ENCODE measurements at places on chromosomes 16 and 17. TPM values are rescaled to one million over a fixed set of nuclear protein-coding genes. Genes with fewer than 3 reads are reported as not detected.

DNA sequence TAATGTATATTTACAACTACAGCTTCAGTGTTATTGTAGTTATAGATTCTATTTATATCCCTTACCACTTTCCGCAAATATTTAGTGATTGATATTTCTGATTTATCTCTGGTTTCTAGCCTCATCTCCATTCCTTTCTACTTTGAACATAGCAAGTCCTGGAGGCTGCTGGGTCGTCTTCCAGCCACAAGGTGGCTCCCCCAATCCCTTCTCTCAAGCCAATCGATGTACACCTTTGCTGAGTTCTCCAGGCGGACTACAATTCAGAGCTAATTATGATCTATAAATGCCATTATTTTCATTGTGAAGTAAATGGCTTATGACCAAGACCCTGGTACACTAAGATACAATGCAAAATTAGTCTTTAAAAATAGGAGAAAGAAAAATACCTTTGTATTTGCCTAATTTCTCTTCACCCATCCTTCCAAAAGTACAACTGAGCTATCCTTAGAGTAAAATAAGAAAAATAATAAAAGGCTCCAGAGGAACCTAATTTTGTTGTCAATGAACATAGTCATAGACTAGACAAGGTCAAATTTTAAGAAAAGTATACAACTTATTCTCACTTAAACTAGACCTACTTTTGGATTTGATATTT, 122.1 kb downstream of the SKAP1 start:
- DNase-seq: no peak

DNA sequence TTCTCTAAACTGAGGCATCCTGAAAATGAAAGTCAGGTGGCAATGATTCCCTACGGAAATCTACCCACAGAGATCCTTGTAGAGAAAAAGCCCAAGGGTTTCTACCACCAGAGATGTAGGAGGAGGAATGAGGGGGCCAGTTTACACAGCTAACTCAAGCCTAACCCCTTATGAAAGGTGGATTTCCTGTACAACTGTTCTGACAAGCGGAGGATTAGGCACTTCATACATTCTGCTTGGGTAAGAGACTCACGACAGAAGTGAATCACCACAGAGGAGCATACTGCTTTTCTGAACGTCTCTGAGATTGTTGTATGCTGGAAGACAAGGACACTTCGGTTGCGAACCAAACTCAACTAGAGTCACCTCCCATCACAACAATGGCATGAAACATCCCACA, 72.7 kb downstream of the SMG6 start:
- no peak for DNase-seq

DNA sequence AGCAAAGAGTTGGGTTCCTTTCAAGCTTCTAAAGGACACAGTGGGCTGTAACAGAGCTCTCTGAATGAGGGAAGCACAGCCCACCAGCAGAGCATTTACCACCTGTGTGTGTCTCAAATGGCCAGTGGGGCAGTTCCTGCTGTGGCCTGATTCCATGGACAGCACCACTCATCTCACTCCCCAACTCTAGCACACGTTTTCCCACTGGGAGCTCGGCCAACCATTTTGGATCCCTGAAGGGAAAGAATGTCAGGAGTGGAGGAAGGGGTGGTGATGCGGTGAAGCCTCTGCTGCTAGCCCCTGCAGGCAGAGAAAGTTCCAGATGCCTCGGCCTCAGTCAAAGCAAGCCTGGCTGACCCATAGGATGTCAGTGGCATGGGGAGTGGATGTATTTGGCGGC, 86.6 kb downstream of the PLXDC1 start:
- DNase-seq: no peak

The INCA1 gene
- 7.9 TPM for polyA plus RNA-seq

DNA sequence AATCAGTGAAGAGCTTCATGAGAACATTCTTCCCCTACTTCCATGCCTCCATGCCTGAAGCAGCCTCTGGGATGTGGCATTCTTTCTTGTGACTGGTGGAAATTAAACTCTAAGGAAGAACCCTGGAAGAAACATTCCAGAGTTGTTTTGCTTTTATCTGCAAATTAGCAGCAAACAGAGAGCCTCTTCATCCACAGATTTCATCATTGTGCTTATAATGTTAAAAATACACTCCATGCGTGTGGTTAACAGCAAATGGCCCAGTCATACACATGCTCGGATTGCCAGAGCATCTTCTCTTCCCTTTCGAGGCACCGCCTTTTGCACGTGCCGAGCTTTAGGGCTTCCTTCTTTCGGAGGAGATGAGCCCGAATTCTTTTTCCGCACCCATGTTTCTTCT, 411.3 kb downstream of the SNX29 start:
- DNase-seq: no peak

DNA sequence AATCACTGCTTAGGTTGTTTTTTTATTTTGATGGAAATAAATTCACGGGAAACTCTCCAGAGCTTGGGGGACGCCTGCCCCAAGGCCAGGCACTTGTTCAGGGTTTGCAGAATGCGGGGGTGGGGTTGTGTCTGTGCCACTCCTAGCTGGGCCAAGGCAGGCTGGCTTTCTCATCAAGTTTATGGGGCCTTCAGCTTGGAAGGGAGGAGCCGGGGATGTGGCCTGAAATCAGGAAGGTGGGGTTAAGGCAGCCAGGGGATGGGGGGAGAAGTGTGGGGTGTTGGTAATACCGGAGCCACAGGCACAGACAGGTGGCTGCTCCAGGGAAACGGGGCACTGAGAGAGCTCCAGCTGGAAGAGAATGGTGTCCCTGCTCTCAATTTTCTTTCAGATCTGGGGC, 1.7 kb upstream of the CHAD start:
- DNase-seq: no peak

GRCh38 chr16:55418586-55418985, 60.4 kb upstream of the MMP2 start:
- DNase-seq: no peak

The CACNG1 gene
- polyA plus RNA-seq: not detected

DNA sequence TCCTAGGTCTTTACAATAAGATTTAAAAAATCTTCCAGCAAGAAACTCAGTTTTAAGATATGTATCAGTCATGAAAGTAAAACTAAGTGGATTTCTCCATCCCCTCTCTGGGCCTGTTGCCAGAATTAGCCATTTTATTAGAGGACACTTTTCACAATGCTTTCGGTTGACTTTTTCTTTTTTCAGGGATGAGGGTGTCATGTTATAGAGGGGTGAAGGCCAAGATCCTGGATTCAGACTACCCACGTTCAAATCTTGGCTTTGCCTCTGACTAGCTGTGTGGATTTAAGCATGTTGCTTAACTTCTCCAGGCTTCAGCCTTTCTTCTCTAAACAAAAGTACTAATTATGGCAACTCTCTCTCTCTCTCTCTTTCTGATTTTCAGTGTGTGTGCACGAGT, 111.7 kb upstream of the COX10 start:
- DNase-seq: no peak

Measured in right renal pelvis (tissue), 4 donors.